ENCODE measurements at places on chromosomes 11 and 22.

DNA sequence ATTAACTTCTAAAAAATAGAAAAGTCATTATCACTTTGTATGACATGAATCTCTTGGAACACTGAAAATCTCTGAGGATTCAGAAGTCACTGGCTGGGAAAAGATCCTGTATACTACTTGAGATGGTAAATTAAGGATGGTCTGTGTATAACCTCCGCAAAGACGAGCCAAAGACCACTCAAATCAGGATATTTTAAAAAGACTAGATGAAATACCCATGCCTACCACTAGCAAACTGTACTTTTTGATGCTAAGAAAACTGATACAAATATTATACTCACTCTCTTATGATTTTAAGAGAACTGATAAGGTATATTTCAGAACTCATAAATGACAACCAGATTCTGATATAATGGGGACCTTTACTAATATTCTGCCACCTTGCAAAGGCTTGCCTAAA, 78.6 kb upstream of the APOA1 start:
- no peak for DNase-seq

- DNase-seq: no peak
These were observed 128.9 kb downstream of the RBFOX2 start for GRCh38 chr22:35899736-35900135.

GRCh38 chr11:58731819-58732218, at the start of gene GLYAT:
GLYAT (minus strand) TSS chr11:58731943; CDS start chr11:58724496, 7,447 bp downstream.
- no peak for DNase-seq

DNA sequence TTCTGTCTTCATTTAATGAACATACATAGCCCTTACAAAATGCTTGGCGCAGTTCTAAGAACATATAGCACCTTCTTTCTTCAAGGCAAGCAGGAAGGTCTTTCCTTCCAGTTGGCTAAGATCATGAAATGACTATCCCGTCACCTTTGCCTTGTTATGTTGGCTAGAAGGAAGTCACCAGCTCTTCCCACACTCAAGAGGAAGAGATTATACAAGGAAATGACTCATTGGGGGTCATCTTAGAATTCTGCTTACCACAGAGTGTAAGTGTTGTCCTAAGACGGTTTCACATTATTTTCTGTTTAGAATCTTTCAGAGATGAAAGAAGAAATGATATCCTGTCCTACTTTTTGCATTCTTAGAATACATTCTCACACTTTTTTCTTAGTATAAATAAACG, 808.0 kb upstream of the LUZP2 start:
- peak; percentile 26 for DNase-seq

DNA sequence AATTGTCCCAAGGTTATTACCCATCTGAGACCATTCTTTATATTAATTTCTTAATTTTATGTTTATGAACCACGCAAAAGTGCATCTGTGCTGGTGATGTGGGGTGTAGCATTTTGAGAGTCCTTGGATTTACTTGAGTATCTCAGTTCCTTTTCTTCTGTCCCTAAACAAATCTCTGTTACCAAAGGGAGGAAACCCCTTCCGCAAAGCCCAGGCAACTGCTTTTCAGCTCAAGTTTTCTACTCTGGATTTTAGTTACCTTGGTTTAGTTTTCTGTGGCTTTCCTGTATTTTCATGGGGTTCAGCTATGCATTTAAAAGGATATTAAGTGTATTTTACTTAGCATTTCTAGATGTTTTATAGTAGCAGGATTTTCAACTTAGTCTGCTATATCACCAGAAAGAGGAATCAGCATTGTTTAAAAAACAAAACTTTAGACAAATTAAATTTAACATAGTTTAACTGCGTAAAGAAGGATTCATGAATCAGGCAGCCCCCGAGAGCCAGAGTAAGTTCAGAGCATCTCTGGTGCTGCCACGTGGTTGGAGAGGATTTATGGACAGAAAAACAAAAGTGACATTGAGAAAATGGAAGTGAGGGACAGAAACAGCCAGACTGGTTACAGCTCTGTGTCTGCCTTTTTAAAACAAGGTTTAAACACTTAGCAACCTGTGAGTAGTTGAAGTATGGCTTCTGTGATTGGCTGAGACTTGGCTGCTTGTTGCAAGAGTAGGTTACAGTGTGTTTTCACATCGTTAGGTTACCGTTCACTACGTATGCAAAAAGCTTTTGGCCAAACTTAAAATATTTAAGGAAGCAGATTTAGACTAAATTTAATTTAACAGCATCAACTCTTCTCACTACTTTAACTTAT, 9.6 kb downstream of the ADM start:
- DNase-seq: peak; percentile 81

GRCh38 chr11:118911113-118911879, 14.4 kb downstream of the BCL9L start:
- peak; percentile 57 for DNase-seq

GRCh38 chr11:2791139-2791520, 91.3 kb upstream of the KCNQ1OT1 start:
- no peak for DNase-seq

DNA sequence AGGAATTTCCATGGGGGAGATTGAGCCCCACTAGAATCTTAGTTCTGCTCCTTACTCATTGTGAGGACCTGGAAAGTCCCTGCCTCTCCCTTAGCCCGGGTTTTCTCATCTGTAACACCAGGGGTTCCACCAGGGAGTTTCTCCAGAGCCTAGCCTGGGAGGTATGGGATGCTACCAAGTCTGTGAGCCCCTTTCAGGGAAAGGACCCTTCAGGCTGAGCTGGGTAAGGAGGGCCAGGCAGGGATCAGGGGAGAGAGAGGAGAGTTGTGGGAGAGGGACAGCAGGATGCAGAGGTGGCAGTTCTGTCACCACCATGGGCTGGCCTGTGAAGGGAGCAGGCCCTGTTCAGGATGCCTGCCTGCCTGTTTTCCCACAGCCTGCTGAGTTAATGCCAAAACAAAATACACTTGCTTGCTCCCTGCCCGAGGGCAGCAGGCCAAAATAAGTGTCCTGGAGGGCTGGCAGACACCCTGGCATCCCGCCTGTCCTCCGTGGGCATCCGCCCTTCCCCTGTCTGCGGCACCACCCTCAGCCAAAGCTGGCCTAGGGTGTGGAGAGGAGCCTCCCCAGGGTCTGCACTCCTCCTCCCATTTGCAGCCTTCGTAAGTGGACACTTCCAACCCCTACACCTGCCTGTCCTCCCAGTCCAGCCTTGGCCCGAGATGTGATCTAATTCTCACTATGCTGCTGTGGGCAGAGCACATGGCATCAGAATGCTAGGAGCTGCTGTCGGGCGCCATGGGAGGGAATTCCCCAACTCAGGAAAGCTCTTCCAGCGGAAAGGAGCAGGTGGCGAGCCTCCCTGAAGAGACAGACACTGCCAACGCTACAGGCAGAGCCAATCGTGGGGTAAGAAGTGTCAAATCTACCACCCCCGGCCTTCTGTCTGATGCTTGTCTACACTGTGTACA, 5.9 kb upstream of the FCHSD2 start:
- no peak for DNase-seq

DNA sequence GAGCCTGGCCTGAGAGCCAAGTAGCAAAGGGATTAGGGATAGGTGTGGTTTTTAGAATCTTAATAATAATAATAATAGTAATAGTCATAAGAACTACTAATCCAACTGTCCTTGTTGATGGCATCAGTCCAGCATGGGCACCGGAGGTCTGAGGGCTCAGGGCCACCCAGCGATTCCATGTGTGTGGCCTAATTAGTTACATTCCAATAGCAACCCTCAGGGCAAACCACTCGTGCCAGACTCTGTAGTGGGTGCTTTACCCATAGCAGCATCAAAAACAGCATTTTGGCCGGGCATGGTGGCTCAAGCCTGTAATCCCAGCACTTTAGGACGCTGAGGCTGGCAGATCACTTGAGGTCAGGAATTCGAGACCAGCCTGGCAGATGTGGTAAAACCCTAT, 19.0 kb upstream of the MYH9 start:
- DNase-seq: no peak

GRCh38 chr11:123330071-123330470, 100.0 kb upstream of the GRAMD1B start:
- DNase-seq: no peak

DNA sequence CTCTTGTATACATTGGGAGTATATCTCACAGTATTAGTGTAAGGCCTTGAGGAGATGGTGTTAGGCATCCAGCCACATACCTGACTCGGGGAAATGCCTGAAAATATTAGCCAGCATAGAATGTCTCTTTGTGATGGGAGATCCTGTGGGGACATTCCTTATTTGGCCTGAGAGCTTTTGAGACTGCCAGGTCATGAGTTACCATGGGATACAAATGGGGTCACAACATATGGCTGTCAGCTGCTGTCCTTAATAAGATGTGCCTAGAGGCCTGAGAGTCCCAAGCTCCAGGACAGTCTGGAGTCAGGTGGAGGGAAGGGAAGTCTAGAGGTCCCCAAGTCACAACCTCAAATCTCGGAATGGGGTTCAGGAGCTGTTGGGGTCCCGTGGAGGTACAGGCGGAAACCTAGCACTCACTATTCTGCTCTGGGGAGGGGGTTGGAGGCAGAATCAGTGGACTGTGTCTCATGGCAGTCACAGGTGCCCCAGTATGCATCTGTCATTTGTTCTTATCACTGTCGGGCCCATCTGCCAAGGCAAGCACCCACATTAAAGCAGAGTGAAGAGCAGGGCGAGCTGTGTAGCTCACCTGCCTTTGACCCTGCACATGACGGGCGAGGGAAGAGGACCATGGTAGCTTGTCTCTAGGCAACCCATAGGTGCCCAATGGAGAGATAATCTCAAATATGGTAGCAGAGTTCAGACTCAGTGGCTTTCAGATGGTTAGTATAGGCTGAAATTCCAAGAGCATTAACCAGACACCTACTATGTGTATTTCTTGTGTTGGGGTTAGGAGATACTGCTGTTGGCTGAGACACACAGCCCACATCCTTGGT, 29.9 kb downstream of the KCNQ1OT1 start:
- no peak for DNase-seq

GRCh38 chr11:86184728-86185380, 59.7 kb upstream of the EED start:
- DNase-seq: no peak

- DNase-seq: no peak
These were observed 51.8 kb downstream of the FDX1 start for GRCh38 chr11:110481523-110481922.

- no peak for DNase-seq
These were observed 9.6 kb upstream of the EMID1 start for GRCh38 chr22:29195964-29196666.

DNA sequence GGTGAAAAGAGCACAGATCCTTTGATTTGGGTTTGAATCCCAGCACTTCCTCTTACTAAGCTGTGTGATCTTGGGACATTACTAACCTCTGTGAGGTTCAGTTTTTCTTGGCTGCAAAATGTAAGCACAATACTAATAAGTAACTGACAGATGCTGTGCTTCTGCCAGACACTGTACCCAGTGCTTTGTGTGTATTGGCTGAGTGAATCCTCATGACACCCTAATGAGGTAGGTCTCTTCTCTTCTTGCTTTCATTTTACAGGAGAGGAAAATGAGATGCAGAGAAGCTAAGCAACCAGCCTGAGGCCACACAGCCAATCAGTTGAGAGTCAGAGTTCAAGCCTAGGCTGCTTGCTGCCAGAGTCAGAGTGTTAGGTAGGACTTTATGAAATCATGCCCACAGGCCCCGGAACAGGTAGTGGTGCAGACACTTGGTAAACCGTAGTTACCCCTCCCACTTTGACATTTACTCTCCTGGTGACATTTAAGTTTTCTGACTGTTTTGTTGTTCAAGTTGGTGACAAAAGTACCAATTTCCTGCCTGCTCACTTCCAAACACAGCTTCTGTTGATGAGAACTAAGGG, 21.2 kb downstream of the PTPRJ start:
- DNase-seq: peak; percentile 57

DNA sequence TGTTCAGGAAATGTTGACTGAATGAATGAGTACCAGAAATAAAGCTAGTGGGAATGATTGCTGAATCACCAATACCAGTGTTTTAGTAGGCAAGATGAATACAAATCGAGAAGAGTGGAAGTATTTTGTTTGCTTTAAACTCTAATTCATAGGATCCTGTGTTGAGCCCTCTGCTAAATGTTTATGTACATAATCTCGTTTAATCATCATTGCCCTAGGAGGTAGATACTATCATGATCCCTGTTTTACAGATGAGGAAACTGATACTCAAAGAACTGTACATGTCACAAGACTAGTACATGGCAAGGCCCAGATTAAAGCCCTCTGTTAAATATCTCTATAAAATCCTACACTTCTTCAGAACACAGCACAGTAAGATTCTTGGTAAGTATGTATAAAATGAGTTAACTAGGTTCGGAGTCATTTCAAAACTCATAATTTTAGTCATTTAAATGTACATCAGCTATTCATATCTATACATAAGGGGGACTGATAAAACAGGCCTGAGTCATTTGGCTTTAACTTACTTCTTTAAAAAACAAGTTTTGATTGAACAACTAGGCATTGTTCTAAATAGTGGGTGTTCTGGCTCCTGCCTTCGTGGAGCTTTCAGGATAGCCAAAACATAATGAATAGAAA, 97.1 kb downstream of the EXT2 start:
- no peak for DNase-seq

DNA sequence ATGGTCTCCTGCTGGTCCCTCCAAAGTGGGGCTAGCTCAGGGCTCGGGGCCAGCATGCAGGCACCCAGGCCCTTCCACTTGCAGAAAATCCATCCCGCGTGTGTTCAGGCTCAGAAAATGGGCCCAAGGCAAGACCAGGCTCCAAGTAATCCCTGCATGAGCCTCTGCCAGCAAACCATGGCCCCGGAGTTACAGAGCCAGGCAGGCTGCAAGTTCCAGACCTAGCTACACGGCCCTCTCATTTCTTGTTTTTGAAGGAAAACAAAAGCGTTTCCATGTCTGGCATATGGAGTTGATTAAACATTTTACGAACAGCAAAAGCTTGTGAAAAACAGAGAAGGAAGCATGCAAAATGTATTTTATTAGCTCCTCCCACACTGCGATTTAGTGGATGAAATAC, 29.7 kb downstream of the KIAA0930 start:
- DNase-seq: peak; percentile 81

DNA sequence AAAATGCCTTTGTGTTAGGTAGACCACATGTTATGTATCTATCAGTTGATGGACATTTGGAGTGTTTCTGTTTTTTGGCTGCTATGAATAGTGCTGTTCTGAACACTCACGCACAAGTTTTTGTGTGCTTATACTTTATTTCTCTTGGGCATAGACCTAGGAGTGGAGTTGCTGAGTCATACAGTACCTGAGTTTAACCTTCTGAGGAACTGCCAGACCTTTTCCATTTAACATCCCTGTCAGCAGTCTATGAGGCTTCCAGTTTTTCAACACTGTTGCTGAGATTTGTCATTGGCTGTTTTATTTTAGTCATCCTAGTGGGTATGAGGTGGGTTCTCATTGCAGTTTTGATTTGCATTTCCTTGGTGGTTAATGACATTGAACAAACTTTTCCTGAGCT, 4.4 kb downstream of the CTTN start:
- DNase-seq: no peak

- DNase-seq: no peak
These were observed 7.1 kb downstream of the YWHAH start for GRCh38 chr22:31951194-31952093.
